CD4-positive, alpha-beta T cell (primary cell): ENCODE measurements at places on chromosomes 11 and 22. TPM values are rescaled to one million over a fixed set of nuclear protein-coding genes. Genes with fewer than 3 reads are reported as not detected.

DNA sequence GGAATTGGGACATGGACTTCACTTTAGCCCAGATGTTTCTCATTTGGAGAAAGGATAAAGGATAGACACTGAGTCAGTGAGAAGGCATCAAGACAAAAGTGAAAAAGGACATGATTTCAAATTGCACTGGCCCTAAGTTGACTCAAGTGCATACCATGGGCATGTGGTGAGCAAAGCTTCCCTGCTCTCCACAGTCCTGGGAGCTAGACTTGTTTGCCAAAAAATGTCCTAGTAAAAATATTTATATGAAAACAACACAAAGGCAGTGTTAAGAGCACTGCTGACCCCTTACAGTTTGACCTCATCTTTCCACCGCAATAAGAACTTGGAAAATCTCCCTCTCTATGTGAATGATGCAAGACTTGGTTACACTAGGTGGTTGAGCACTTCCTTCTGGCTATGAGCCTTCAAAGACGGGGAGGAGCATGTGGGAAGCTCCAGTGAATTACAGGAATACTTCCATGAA is 46.5 kb upstream of the FIBIN start:
- no peaks in the 10 kb centered on the region for H3K4me1 ChIP-seq
- no peak for DNase-seq
- no peak overlapping the region for H3K4me3 ChIP-seq
- no peaks in the 10 kb centered on the region for H3K36me3 ChIP-seq
- no peak overlapping the region for H3K27ac ChIP-seq

DNA sequence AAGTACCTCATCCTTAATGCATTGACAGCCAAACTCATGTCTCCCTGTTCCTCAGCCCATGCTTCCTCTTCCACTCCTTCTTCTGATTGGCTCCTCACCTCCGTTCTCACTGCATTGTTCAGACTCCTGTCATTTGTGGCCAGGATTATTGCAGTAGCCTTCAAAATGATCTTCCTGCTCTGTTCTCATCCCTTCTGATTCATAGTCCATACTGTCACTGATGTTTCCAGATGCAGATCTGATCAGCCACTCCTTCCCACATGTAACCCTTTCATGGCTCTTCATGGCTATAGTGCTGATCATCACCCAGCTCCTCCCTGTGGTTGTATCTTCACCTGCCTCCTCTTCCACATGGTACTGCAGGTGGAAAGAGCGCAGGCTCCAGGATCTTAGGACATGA is 71.7 kb downstream of the DEPDC5 start:
- H3K4me3 ChIP-seq = no peak overlapping the region
- no peaks in the 10 kb centered on the region for H3K27me3 ChIP-seq
- H3K4me1 ChIP-seq = no peaks in the 10 kb centered on the region
- H3K36me3 ChIP-seq = peaks cover 66% of the 10 kb centered on the region

GRCh38 chr11:36777311-36777710 is 179.3 kb upstream of the RAG2 start:
- DNase-seq = no peak
- no peaks in the 10 kb centered on the region for H3K4me1 ChIP-seq
- H3K27me3 ChIP-seq = no peaks in the 10 kb centered on the region
- H3K36me3 ChIP-seq = no peaks in the 10 kb centered on the region

DNA sequence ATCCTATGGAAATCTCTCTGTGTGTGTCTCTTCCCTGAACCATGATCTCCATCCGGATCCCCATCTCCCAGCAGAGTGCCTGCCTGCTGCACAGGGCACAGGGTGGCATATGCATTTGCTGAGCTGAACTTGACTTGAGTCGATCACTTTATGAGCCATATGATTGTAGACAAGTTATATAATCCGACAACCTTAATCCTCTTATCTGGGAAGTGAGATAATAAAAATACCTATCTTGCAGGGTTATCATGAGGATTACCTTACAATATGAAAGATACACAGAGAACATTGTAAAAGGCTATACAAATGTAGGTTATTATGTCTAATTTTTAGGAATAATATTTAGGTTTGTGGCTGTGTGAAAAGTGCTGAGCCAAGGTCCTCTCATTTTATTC is 124.5 kb downstream of the ST3GAL4 start:
- no peak overlapping the region for H3K27ac ChIP-seq
- H3K27me3 ChIP-seq = no peaks in the 10 kb centered on the region
- H3K4me1 ChIP-seq = peaks cover 17% of the 10 kb centered on the region
- DNase-seq = no peak
- H3K4me3 ChIP-seq = no peak overlapping the region

DNA sequence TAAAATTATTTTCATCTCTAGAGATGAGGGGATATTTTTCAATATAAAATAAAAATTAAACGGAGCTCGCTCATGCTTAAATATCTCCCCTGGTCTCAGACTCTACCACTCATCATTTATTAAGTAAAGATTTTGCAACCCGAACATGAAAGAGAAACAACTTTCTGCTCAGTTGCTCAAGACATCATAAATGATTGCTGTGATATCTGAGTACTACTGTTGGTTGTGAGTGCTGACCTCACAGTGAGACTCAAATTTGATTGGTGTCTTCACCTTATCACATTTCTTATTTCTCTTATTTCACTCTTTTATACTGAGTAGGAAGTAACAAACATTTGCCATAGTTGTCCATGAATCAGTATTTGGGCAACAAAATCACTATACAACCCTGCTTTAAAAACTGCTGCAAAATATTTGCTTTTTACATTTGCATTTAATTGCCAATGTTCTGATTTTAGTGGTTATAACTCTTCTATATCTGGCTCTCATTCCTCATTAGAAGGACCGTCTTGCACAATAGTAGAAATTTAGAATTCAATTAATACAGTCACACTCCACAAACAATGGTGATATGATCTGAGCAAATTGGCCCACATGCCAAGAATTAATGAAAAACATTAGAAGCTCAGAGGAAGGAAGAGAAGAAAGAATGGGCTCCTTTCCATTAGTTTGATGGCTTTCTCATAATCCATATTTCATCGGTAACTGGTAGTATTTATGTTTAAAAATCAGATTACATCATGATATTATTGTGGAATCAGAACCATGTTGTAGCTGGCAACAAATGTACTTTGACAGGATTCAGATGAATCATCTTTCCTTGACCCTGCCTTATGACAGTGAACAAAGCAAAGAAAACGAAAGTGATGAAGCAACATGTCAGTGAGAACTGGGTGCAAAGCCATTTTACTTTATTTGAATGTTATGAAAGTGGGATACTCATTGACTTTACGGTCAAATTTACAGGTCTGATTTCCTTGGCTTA is 973.6 kb upstream of the TENM4 start:
- H3K36me3 ChIP-seq = no peaks in the 10 kb centered on the region
- no peak for DNase-seq
- no peaks in the 10 kb centered on the region for H3K4me1 ChIP-seq
- H3K27ac ChIP-seq = no peak overlapping the region

GRCh38 chr22:44275631-44275995 is 37.1 kb downstream of the SHISAL1 start:
- H3K4me3 ChIP-seq = no peak overlapping the region
- H3K4me1 ChIP-seq = no peaks in the 10 kb centered on the region
- no peak overlapping the region for H3K27ac ChIP-seq
- H3K27me3 ChIP-seq = peaks cover 2% of the 10 kb centered on the region

GRCh38 chr11:416051-416756 is 1.4 kb upstream of the SIGIRR start:
- peak overlapping the region; percentile 55 for H3K27ac ChIP-seq
- peaks cover 45% of the 10 kb centered on the region for H3K4me1 ChIP-seq
- no peak for DNase-seq
- peak overlapping the region; percentile 96 for H3K4me3 ChIP-seq
- H3K36me3 ChIP-seq = peaks cover 3% of the 10 kb centered on the region
- H3K27me3 ChIP-seq = no peaks in the 10 kb centered on the region

- no peak overlapping the region for H3K27ac ChIP-seq
- no peak for DNase-seq
- no peaks in the 10 kb centered on the region for H3K27me3 ChIP-seq
- peaks cover 8% of the 10 kb centered on the region for H3K4me1 ChIP-seq
- no peak overlapping the region for H3K4me3 ChIP-seq
- H3K36me3 ChIP-seq = no peaks in the 10 kb centered on the region
Measured at GRCh38 chr22:23035557-23036277, 34.6 kb upstream of the GNAZ start.

- no peak for DNase-seq
- no peaks in the 10 kb centered on the region for H3K4me1 ChIP-seq
- H3K36me3 ChIP-seq = no peaks in the 10 kb centered on the region
- H3K27me3 ChIP-seq = no peaks in the 10 kb centered on the region
- H3K27ac ChIP-seq = no peak overlapping the region
Measured at GRCh38 chr11:27545946-27546345, 39.4 kb upstream of the LIN7C start.

GRCh38 chr11:14861680-14862079 is 30.4 kb downstream of the CYP2R1 start:
- H3K4me1 ChIP-seq = no peaks in the 10 kb centered on the region
- no peak overlapping the region for H3K27ac ChIP-seq
- no peak for DNase-seq
- no peak overlapping the region for H3K4me3 ChIP-seq
- H3K27me3 ChIP-seq = no peaks in the 10 kb centered on the region
- peaks cover 29% of the 10 kb centered on the region for H3K36me3 ChIP-seq

DNA sequence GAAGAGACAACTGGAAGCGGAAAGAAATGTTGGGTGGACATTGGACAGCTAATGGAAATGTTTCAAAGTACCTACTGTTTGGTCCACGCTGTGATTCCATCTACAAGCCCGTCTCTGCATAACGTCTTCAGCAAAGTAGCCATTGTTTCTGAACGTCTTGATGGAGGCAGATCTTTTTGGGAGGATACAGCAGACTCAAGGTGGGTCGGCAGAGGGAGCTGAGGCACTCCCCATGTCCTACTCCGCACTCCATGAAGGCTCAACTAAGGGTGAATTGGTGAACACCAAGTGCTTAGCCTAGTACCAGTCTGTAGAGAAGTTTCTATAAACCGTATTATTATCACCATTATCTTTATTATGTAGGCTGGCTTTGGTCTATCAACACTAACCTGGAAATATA is 45.8 kb downstream of the PRR5L start:
- no peaks in the 10 kb centered on the region for H3K27me3 ChIP-seq
- H3K27ac ChIP-seq = no peak overlapping the region
- no peak overlapping the region for H3K4me3 ChIP-seq
- H3K36me3 ChIP-seq = no peaks in the 10 kb centered on the region

DNA sequence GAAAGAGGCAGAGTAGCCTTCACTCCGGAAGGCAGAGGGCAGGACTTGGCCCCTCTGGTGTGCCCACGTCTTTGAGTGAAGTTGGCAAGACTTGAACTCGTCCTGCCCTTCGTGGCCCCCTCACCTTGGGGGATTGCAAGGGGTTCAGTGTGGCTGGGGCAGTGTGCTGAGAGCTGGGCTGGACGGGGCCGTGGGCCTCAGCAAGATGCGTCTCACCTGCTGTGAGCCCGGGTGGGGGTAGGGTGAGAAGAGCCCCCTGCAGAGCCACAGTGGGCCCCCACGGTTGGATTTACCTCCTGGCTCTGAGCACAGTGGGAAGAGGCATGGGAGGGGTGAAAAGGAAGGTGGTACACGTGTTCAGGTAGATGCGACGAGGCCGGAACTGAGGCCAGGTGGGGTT is 81.4 kb upstream of the ATXN10 start:
- no peak overlapping the region for H3K27ac ChIP-seq
- H3K27me3 ChIP-seq = peaks cover 2% of the 10 kb centered on the region
- H3K4me1 ChIP-seq = no peaks in the 10 kb centered on the region
- DNase-seq = no peak
- no peak overlapping the region for H3K4me3 ChIP-seq

GRCh38 chr11:134596404-134596803 is 184.4 kb upstream of the B3GAT1 start:
- no peak overlapping the region for H3K4me3 ChIP-seq
- H3K27me3 ChIP-seq = no peaks in the 10 kb centered on the region
- no peaks in the 10 kb centered on the region for H3K4me1 ChIP-seq
- no peak for DNase-seq
- no peaks in the 10 kb centered on the region for H3K36me3 ChIP-seq
- no peak overlapping the region for H3K27ac ChIP-seq

GRCh38 chr11:74699615-74700396 is 31.4 kb downstream of the CHRDL2 start:
- H3K4me1 ChIP-seq = no peaks in the 10 kb centered on the region
- no peak overlapping the region for H3K27ac ChIP-seq
- no peaks in the 10 kb centered on the region for H3K36me3 ChIP-seq
- H3K27me3 ChIP-seq = no peaks in the 10 kb centered on the region
- no peak for DNase-seq
- H3K4me3 ChIP-seq = no peak overlapping the region

DNA sequence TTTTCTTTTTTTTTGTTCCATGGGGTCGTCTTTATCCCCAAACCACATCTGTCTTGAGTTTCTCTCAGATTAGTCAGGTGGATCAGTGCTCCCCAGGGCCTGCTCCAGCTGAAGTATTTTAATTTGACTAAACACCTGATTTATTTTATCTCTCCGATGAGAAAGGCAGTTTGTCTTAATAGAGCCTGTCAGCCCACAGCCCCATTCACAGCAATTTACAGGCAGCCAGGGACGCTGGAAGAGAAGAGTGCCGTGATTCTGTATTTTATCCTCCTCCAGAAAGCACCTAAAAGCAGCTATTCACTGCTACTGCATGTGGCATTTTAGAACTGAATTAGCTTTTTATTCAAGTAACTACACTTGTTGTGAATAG is 164.5 kb downstream of the SOX6 start:
- no peak for DNase-seq
- H3K36me3 ChIP-seq = no peaks in the 10 kb centered on the region
- no peak overlapping the region for H3K4me3 ChIP-seq
- H3K4me1 ChIP-seq = no peaks in the 10 kb centered on the region
- no peak overlapping the region for H3K27ac ChIP-seq

DNA sequence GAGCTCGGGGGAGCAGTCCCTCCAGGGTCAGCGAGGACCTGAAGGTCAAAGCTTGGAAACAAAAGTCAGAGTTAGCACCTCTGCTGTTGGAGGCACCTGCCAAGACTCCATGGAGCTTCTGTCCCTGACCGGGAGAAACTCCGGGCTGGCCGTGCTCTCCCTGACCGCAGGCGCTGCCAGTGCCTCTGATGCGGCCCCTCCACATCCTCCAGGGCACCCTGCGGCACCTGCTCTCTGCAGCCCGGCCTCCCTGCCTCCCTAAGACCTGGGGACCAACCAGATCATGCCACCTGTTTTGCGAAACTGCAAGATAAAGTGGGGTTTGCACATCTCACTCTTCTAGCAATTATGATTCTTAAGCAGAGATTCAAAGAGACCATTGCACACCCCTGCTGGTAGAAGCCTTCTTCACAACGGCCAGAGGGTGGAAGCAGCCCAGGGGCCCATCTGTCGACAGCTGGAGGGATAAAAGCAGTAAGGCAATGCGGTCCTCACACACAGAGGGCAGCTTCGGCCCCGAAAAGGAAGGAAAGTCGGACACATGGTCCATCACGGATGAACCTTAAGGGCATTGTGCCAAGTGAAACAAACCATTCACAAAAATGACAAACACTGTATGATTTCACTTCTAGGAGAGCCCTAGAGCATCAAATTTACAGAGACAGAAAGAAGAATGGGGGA is 477.1 kb downstream of the BRD1 start:
- no peak overlapping the region for H3K4me3 ChIP-seq
- DNase-seq = no peak
- H3K27ac ChIP-seq = no peak overlapping the region
- no peaks in the 10 kb centered on the region for H3K36me3 ChIP-seq

MISFA gene
- total RNA-seq = not detected

SUSD2 gene
- total RNA-seq = 1.5 TPM

SLCO2B1 gene
- total RNA-seq = not detected

GRM5 gene
- not detected for total RNA-seq

DDTL gene
- total RNA-seq = 3.5 TPM

SCGB1A1 gene
- total RNA-seq = not detected

RAB3IL1 gene
- not detected for total RNA-seq

KLHL35 gene
- total RNA-seq = 0.33 TPM

USH1C gene
- total RNA-seq = not detected

KCNJ1 gene
- total RNA-seq = 0.27 TPM

SGSM1 gene
- total RNA-seq = 1.3 TPM
